Type B pancreatic cell (in vitro differentiated cells): ENCODE measurements at places on chromosomes 2 and 18.
A peak's percentile ranks its signal among the peaks of the same experiment; 100 is the strongest.

DNA sequence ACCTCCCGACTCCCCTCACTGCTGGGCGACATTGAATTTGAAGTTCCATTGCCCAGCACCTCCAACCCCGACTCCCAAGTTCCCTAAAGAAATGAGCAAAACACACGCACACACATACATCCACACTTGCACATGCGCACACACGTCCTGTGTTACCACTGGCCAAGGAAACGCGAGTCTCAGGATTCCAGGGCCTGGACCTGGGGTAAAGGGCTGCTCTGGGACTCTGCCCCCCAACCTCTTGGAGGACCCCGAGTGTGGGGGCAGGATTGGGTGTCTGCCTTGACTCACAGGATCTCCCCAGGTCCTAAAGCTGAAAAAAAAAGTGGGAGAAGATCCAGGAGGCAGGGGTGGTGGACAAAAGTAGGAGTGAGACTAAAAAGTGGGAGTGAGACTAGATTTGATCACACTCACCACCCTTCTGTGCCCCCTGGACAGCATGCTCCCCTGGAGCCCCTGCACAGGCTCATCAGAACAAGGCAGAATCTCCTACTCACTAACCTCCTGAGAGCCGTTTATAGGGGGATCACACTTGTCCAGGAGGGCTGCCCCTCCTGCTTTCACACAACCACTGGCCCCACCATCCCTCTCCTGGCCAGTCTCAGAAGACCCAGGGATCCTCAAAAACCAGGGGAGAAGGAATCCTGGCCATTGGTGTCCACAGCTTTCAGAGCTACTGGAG lies 202.2 kb downstream of the TNS1 start:
- H3K27ac ChIP-seq, result peak overlapping the region; percentile 71
- peak; percentile 43 for DNase-seq
- no peak overlapping the region for H3K4me3 ChIP-seq
- peaks cover 13% of the 10 kb centered on the region for H3K4me1 ChIP-seq
- no peaks in the 10 kb centered on the region for H3K27me3 ChIP-seq
- no peaks in the 10 kb centered on the region for H3K36me3 ChIP-seq

GRCh38 chr18:62862466-62862865 lies 147.1 kb downstream of the PHLPP1 start:
- H3K27ac ChIP-seq, result no peak overlapping the region
- no peak overlapping the region for H3K4me3 ChIP-seq
- H3K4me1 ChIP-seq, result no peaks in the 10 kb centered on the region
- no peak for DNase-seq

- H3K36me3 ChIP-seq, result no peaks in the 10 kb centered on the region
- no peak overlapping the region for H3K27ac ChIP-seq
- no peak for DNase-seq
These were observed 375.0 kb downstream of the CTNNA2 start for GRCh38 chr2:79887747-79888374.

DNA sequence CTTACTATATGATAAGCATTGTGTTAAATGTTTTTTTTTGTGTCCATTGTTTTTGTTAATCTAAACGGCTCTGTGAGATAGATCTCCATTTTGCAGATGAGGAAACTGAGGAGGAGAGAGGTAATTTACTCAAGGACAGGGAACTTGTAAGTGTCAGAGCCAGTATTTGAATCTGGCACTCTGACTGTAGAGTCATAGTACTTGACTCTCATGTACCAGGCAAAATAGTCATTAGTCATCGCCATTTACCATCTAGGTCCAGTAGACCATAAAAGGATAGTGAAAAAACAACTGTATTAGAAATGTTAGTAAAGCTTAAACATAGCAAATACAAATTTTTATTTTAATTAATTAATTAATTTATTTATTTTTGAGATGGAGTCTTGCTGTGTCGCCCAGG lies 4.8 kb downstream of the PSMD14 start:
- H3K27me3 ChIP-seq, result no peaks in the 10 kb centered on the region
- no peak overlapping the region for H3K27ac ChIP-seq
- DNase-seq, result no peak

- no peaks in the 10 kb centered on the region for H3K27me3 ChIP-seq
- peak overlapping the region; percentile 91 for H3K4me3 ChIP-seq
- DNase-seq, result no peak
- peaks cover 18% of the 10 kb centered on the region for H3K4me1 ChIP-seq
- peak overlapping the region; percentile 99 for H3K27ac ChIP-seq
These were observed 864 bp upstream of the MYL12A start for GRCh38 chr18:3246635-3247239.

DNA sequence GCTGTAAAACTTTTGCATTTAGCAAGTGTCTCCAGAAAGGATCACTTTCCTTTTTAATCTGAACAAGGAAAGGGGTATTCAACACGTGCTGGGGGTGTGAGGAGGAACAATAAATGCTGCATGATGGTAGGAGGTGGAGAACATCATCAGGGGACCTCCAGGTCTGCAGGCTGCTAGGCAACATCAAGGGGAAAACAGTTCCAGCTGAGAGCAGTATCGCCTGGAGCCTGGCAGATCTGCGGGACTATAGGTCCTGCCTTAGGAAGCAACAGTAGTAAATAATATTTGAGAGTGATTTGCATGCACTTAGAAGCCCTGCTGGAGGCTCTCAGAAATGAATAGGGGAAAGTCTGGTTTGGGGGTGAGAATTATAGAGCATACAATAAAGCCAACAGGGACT lies 175.6 kb downstream of the SUCLG1 start:
- H3K36me3 ChIP-seq, result no peaks in the 10 kb centered on the region
- no peak overlapping the region for H3K4me3 ChIP-seq
- no peak overlapping the region for H3K27ac ChIP-seq
- H3K4me1 ChIP-seq, result no peaks in the 10 kb centered on the region
- no peaks in the 10 kb centered on the region for H3K27me3 ChIP-seq

DNA sequence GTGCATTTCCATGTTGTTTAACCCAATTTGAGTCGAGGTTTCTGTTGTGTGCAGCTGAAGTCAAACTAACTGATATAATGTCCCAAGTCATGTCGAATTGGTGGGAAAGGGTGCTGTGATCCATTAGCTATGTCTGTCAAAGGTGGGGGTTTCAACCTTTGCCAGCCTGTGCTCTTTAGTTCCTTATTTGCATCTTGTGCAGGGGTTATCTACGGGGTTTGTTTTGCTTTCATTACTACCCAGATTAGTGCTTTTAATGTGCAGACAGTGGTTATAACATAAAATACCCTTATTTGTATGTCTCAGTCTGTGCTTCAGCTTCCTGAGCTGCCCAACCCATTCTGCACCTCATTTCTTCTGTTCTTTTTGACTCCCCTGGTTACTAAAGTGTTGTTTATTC lies 271.9 kb upstream of the CXCR4 start:
- no peaks in the 10 kb centered on the region for H3K36me3 ChIP-seq
- H3K27ac ChIP-seq, result no peak overlapping the region
- DNase-seq, result no peak
- peaks cover 14% of the 10 kb centered on the region for H3K27me3 ChIP-seq
- H3K4me3 ChIP-seq, result no peak overlapping the region
- H3K4me1 ChIP-seq, result peaks cover 1% of the 10 kb centered on the region

- H3K27me3 ChIP-seq, result no peaks in the 10 kb centered on the region
- no peak for DNase-seq
- H3K36me3 ChIP-seq, result no peaks in the 10 kb centered on the region
- no peak overlapping the region for H3K4me3 ChIP-seq
These were observed 249.0 kb downstream of the SLC8A1 start for GRCh38 chr2:40202798-40203400.

GRCh38 chr2:151269798-151270568 lies 8.3 kb upstream of the RBM43 start:
- no peaks in the 10 kb centered on the region for H3K4me1 ChIP-seq
- peaks cover 5% of the 10 kb centered on the region for H3K36me3 ChIP-seq
- DNase-seq, result no peak
- H3K27me3 ChIP-seq, result no peaks in the 10 kb centered on the region

GRCh38 chr2:222688917-222689316 lies 17.5 kb downstream of the MOGAT1 start:
- no peak overlapping the region for H3K27ac ChIP-seq
- no peaks in the 10 kb centered on the region for H3K36me3 ChIP-seq
- DNase-seq, result no peak
- peaks cover 4% of the 10 kb centered on the region for H3K4me1 ChIP-seq
- peaks cover 14% of the 10 kb centered on the region for H3K27me3 ChIP-seq
- H3K4me3 ChIP-seq, result no peak overlapping the region

- no peak overlapping the region for H3K4me3 ChIP-seq
- no peaks in the 10 kb centered on the region for H3K4me1 ChIP-seq
- peaks cover 19% of the 10 kb centered on the region for H3K36me3 ChIP-seq
- H3K27me3 ChIP-seq, result no peaks in the 10 kb centered on the region
- no peak for DNase-seq
These were observed 245.4 kb downstream of the NAPG start for GRCh38 chr18:10771053-10771709.

- H3K4me1 ChIP-seq, result peaks cover 15% of the 10 kb centered on the region
- no peaks in the 10 kb centered on the region for H3K27me3 ChIP-seq
- peaks cover 10% of the 10 kb centered on the region for H3K36me3 ChIP-seq
- DNase-seq, result no peak
These were observed 1.0 kb downstream of the DNPEP start for GRCh38 chr2:219386532-219387280.

GRCh38 chr2:111094691-111095090 lies 26.0 kb upstream of the BCL2L11 start:
- no peaks in the 10 kb centered on the region for H3K4me1 ChIP-seq
- no peak overlapping the region for H3K4me3 ChIP-seq
- peaks cover 10% of the 10 kb centered on the region for H3K27me3 ChIP-seq
- no peak overlapping the region for H3K27ac ChIP-seq

GRCh38 chr18:3281456-3282400 lies 19.8 kb downstream of the MYL12B start:
- H3K27me3 ChIP-seq, result no peaks in the 10 kb centered on the region
- H3K4me3 ChIP-seq, result no peak overlapping the region
- H3K27ac ChIP-seq, result peak overlapping the region; percentile 35
- DNase-seq, result no peak
- H3K4me1 ChIP-seq, result peaks cover 17% of the 10 kb centered on the region
- peaks cover 6% of the 10 kb centered on the region for H3K36me3 ChIP-seq
